Fibroblast of gingiva (primary cell): ENCODE measurements at places on chromosomes 11 and 22.

DNA sequence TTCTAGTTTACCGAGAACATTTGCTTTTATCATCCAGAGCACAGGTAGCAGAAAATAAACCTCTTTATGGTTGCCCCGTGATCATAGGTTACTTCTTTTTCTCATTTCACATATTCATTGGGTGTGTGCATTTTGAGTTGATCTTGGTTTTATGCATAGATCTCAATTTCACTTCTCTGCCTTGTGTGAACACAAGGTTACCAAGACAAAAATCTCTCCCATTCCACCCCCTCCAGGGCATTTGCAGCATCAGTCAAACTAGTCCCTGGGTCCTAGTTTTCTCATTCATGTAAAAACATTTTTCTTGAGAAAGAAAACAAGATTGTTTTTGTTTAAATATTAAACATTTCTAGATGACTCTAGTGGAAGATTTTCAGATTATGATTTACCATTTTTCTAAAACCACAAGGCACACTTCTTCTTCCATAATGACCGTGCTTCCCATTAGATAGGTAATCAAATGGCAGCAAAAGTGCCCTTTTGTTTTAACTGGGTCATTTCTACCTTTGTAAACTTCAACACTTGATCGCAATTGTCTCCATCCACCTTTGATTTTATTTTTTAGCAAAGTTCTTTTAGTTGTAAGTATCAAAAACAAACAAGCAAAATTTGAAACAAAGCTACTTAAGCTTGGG, 526.6 kb upstream of the CADM1 start:
- no peak for DNase-seq

DNA sequence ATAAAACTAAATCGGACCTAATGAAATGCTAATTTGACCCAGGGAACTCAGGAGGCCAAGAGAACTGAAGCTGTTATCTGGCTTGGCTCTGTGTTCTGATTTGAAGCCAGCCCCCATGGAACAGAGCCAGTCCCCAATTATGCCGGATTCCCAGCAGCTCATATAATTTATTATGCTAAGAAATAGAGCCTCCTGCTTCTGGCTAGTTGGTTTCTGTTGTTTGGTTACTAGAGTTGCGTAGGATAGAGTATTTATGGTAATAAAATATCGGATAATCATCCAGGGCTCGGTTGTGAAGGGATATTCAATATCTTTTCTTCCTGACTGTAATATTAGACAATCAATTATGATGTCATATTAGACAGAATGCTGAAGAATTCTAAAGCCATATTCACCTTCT, 120.4 kb upstream of the TTC12 start:
- no peak for DNase-seq

- DNase-seq, result no peak
Measured at GRCh38 chr22:20549232-20549841, 41.9 kb downstream of the MED15 start.

DNA sequence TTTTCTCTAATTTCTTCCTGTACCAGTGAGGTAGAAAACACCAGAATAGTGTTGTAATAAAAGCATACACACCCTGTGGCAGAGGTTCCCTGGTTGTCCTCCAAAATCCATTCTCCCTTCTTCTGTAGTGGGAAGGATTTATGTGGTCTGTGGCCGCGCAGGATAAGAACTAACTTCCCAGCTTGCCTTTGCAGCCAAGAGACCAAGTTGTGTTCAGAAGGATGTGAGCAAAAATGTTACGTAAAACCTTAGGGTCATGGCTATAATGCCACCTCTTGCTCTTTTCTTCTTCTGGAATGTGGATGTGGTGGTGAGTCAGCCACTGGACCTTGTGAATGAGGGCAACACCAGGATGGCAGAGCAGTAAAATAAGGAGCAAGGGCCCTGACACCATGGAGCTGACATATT, 28.4 kb downstream of the CCDC90B start:
- DNase-seq, result peak; percentile 82

- DNase-seq, result no peak
Measured at GRCh38 chr11:65573391-65574079, 1.2 kb downstream of the FAM89B start.

DNA sequence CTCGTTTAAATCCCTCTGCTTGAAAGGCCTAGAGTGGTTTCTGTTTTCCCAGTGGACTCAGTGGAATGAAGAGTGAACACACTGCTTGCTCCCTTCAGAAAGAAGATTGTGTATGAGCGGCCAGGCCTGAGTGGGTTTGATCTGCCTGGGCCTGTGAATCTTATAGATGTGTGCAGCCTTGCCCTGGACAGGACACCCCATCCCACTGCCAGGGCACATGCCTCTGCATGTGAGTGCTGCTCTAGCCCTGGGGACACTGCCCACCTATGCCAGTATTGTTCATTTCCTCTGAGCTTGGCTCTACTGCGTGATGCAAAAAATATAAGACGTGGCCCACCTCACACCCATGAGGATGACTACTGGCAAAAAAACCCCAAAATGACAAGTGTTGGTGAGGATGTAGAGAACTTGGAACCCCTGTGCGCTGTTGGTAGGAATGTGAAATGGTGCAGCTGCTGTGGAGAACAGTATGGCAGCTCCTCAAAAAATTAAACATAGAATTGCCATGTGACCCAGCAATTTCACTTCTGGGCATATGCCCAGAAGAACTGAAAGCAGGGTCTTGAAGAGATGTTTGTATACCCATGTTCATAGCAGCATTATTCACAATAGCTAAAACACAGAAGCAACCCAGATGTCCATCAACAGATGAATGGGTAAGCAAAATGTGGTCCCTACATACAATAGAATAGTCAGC, 27.3 kb upstream of the NECTIN1 start:
- no peak for DNase-seq

DNA sequence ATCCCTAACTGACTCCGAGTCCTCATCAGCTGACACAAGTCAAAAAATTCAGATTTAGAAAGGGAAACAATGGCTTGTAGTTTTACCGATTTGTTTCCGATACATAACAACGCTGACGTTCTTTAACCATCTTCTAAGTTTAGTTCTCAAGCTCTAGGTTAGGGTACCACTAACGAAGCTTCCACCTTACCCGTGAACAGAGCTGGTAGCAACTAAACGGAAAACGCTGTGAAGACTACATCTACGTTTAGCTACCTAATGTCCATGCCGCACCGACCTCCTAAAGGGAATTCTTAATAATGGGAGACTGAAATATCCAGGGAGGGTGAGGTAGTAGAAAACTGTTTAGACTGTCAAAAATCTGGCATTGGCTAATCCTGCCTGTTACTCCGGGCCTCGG, 1.0 kb downstream of the NUP98 start:
- DNase-seq, result no peak

- no peak for DNase-seq
Measured at GRCh38 chr22:46574438-46574992, 37.1 kb upstream of the CELSR1 start.

GRCh38 chr11:66243782-66244535, 24.5 kb upstream of the RAB1B start:
- no peak for DNase-seq

GRCh38 chr11:115391160-115391559, 113.1 kb downstream of the CADM1 start:
- DNase-seq, result no peak

DNA sequence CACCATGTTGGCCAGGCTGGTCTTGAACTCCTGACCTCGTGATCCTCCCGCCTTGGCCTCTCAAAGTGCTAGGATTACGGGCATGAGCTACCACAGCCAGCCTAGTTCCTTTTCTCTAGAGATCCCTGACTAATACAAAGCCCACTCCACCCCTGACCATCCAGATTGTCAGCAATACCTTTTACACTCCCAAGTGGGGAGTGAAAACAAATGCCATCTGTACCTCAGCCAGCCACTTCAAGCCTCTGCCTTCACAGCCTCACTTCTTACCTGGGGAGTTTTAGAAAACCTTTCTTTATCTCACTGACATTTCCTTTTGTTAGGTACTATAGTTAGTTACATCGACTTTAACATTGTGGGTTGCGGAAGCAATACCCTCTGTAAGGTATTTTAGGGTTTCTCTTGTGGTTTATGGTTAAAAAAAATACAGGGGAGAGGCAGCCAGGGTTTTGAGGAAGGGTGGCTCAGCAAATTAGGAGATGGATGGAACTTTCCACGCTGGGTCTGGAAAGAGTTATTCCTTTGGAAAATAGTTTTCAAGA, 8.9 kb downstream of the TOM1 start:
- no peak for DNase-seq

- DNase-seq, result no peak
Measured at GRCh38 chr11:93524858-93525257, 18.3 kb downstream of the SMCO4 start.

GRCh38 chr11:330307-330693, 9.6 kb upstream of the IFITM3 start:
- DNase-seq, result no peak

GRCh38 chr11:11570823-11571222, 51.0 kb downstream of the GALNT18 start:
- DNase-seq, result no peak

GRCh38 chr11:24453129-24453718, 43.6 kb upstream of the LUZP2 start:
- no peak for DNase-seq

DNA sequence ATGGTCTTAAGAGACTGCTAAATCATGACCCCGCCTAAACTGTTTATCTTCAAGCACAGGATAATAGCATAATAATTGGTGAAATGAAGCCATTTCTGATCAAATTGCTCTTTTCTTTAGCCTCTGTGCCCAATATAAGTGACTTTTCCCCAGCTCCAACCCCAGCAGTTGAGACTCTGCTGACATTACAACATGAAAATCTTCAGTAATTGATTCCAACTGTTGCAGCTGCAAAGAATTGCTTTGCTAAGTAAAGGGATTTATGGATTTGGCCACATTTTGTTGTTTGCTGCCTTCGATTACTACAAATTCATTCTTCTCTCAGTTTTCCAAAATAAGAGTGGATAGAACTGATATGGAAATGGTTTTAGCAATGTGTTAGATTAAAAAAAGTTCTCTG, 576.7 kb upstream of the LRRC4C start:
- DNase-seq, result no peak

GRCh38 chr22:44195189-44195871, 14.6 kb downstream of the PARVG start:
- DNase-seq, result no peak

GRCh38 chr11:8366316-8366715, 102.6 kb upstream of the LMO1 start:
- no peak for DNase-seq

- DNase-seq, result peak; percentile 76
Measured at GRCh38 chr11:61923166-61924063, 6.0 kb upstream of the RAB3IL1 start.

GRCh38 chr11:36270701-36271100, 18.5 kb downstream of the COMMD9 start:
- no peak for DNase-seq

GRCh38 chr22:30733181-30733631, 38.5 kb downstream of the OSBP2 start:
- no peak for DNase-seq

- peak; percentile 51 for DNase-seq
Measured at GRCh38 chr11:70281156-70281609, 10.7 kb downstream of the PPFIA1 start.

GRCh38 chr11:16979703-16980622, 34.3 kb downstream of the PLEKHA7 start:
- DNase-seq, result no peak
